ENCODE measurements at places on chromosomes 12 and 14. TPM values are rescaled to one million over a fixed set of nuclear protein-coding genes. Genes with fewer than 3 reads are reported as not detected.

GRCh38 chr12:78473136-78473535, 391.4 kb upstream of the SYT1 start:
- DNase-seq = peak; percentile 38

- DNase-seq = no peak
Measured at GRCh38 chr12:47111392-47111778, 31.6 kb upstream of the AMIGO2 start.

- DNase-seq = peak; percentile 66
Measured at GRCh38 chr12:107992870-107993451, 136.1 kb upstream of the WSCD2 start.

- peak; percentile 14 for DNase-seq
Measured at GRCh38 chr12:98594050-98594835, 757 bp downstream of the SLC25A3 start.

DNA sequence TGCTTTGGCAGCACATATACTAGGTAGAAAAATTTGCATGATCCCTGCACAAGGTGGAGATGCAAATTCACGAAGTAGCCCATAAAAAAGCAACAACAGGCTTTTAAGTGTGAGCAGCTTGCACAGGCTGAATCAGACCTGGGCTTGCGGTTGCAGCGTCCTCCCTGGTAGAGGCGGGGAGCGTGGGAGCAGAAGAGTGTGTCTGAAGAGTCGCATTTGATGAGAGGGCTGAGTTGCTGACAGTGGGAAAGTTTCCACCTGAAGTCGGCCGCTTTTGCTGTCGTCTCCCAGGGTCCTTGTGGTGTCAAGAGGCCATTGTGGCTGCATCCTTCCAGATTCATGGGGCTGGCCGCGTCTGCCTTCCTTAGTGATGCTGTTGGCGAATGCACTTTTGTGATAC, 6.2 kb downstream of the AACS start:
- no peak for DNase-seq

DNA sequence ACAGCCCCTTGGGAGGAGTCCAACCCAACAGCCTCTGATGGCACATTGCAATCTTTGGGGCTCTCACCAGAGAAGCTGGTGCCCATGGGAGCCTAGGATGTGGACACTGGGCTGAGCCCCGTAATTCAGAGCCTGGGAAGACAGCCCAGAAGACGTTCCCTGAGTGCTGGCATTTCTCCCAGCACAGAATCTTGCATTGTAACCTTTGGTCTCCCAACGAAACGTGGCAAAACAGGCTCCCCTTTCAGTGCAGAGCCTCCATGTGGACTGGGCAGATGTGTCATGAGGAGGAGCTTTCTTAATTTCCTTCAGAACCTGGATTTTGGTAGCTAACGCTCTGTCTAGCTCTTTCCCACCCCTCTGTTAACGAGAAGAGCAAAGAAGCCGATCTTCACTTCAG, 26.3 kb downstream of the BATF start:
- peak; percentile 17 for DNase-seq

DNA sequence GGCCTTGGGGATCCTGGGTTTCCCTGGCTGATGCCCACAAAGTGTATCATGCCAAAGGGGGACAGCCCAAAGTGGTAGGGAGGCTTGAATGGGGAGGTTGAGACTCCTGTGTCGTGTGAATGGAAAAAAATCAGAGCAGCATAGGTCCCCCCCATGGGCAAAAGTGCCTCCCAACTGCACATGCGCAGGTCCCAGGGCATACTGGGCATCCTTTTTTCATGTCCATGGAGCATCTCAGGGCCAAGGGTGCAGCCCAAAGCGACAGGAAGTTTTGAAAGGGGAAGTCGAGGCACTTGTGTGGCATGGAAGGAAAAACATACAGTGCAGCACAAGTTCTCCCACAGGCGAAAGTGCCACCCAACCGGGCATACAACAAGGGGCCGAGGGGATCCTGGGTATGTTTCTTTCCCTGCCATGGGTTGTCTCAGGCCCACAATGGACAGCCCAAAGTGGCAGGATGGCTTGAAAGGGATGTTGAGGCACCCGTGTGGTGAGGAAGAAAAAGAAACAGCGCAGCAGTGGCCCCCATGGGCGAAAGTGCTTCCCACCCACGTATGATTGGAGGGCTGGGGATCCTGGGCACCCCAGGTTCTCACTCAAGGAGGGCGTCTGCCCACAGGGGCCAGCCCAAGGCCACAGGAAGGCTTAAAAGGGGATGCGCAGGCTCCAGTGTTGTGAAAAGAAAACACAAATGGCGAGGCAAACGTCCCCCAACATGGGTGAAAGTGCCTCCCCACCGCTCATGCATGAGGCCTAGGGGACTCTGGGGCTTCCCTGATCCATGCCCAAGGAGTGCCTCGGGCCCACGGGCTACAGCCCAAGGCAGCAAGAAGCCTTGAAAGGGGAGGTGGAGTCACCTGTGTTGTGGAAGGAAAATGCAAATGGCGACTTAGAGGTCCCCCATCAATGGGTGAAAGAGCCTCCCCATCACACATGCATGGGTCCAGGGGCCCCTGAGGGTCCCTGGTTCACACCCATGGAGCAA, 573.7 kb downstream of the ALG10 start:
- DNase-seq = no peak

- DNase-seq = no peak
Measured at GRCh38 chr12:615620-616019, 47.6 kb downstream of the NINJ2 start.

DNA sequence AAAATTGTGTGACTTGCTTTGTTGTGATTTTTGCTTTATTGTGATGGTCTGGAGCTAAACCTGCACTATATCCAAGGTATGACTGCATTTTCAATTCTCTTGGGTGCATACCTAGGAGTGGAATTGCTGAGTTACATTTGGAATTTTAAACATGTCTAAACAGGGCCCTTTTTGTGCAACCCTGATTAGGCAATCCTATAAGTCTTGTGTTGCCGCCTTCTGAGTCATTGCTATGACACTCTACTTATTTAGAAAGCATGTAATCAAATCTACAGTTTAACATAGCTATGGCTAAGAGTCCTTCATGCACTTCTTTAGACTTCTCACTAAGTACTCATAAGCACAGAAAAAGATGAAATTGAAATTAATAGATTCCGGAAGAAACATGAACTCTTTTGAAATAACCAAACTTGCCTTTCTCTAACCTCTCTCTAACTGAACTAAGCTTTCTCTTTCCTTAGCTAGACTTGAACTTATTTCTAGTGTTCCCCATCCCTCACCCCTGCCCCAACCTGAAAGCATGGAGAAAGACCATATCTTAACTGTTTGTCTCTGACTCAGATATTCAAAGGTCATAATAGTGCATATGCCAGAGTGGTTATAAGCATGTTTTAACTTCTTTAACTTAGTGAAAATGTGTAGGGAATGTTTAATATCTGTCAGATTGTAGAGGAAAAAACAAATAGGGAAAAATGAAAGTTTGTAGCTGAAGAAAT, 203.0 kb downstream of the SNAPC1 start:
- peak; percentile 87 for DNase-seq

DNA sequence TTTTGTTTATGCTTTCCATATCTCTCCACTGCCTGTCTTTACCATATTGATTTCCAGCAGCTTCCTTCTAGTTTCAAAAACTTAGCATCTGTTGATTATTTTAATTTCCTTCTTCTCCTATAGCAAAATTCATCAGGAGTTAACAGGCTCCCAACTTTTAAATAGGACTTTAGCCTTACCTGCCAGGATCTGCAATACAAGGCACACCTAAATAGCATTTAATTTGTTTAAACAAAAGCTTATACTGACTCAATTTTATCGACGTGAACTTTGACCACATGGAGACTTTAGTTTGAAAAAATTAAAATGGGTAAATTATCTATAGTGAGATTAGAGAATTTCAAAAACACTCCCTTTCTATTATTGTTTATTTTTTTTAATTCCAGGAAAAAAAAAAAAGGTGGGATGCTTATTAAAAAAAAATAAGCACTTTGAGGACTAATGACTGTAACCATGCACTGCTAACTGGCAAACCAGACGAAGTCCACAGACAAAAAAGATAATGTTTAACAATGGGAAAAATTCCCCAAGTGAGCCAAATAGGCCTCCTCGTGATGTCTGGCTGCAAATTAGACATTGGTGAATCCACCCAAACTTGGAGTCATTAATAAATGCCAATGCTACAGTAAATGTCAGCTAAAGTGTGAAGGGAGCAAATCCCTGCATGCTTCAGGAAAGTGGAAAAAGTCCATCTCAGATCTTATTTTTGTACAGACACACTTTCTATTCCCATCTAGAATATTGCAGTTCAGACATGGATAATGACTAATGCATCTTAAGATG, 40.7 kb downstream of the RMST start:
- no peak for DNase-seq

GRCh38 chr12:54423816-54424150, 4.7 kb upstream of the ITGA5 start:
- DNase-seq = no peak

DNA sequence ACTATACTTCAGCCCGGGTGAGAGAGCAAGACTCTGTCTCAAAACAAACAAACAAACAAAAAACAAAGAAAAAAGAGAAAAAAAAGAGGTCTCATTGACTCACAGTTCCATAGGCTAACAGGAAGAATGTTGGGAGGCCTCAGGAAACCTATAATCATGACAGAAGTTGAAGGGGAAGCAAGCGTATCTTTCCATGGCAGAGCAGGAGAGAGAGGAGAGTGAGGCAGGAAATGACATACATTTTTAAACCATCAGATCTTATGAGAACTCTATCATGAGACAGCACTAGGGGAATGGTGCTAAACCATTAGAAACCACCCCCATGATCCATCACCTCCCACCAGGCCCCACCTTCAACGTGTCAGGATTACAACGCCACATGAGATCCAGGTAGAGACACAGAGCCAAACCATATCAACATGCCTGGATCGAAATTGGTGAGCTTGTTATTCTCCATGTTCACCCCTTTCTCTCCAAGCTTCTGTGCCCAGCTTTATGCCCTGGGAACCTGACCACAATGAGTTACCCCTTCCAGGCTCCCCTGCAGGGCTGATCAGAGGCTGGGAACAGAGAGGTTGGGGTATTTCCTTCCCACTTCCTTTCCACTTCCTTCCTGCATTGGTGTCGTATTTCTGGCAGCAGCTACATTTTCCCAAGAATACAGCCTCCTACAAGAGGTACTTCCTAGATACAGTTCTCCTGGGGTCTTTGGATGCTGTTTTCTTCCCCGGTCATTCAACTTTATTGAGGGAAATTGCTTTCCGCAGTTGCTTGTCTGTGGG, 219.3 kb upstream of the FLRT2 start:
- no peak for DNase-seq

- no peak for DNase-seq
Measured at GRCh38 chr12:31218203-31219025, 107.5 kb downstream of the SINHCAF start.

DNA sequence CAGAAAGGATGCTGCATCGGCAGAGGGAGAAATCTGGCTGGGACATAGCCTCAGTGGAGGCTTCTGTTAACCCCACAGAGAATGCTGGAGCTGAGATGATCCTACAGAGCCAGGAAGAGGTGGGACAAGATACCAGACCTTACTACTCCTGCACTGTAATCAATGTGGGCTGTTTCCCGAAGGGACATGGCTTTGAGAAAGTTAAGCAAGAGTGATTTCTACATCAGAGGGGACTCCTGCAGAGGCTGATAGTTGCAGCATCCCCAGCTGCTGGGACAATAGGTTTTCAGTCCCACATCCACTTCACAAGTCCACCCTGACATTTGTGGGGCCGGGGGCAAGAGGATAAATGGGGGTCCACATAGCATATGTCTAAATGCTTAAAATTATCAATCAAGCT, 22.5 kb upstream of the CMKLR1 start:
- DNase-seq = no peak

GRCh38 chr12:122021193-122021821, 377 bp upstream of the BCL7A start:
- DNase-seq = peak; percentile 58

DNA sequence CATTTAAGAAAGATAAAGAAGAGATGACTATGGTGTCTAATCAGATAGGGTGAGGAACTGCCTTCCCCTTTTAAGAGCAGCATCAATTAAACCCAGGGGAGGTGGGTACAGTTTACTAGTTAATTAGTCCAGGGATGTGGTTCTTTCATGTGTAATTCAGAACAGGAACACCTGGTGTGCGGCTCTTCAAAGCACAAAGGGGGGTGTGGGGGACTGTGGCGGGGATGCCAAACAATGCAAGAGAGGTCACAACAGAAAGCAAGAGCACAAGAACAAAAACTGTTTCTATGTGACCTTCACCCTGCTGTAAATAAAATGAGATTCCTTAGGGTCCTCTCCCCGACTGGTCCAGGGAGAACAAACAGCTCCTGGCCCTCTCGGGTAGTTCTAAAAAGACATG, 183.9 kb upstream of the SOX5 start:
- DNase-seq = no peak

- no peak for DNase-seq
Measured at GRCh38 chr14:61542848-61543790, 152.2 kb upstream of the HIF1A start.

DNA sequence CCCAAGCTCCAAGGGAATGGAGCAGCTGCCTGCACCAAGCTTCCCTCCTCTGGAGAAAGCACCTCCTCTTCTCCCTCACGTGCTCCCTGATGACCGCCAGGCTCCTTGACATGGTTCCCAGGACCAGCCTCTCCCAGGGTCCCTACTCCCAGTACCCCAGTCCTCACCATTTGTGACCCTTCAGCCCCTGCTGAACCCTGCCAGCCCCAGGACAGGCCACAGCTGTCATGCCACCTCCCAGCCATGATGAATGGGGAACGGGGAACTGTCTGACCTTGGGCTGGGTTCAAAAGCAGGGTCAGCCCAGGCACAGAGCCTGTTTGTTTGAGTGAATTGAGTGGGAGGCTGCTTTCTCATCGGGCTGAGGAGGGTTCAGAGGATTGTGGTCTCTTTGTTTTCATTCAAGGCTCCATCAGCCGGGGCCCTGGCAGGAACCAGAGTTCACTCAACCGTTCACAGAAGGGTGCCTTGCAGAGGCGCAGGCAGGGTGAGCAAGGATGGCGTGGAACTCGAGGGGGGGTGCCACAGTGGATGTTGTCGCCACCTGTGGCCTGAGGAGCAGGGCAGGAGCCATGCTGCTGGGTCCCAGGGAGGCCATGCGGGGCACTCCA, 344.5 kb upstream of the SFSWAP start:
- no peak for DNase-seq

TTC6 gene
- 13.4 TPM for total RNA-seq

RIPK3 gene
- not detected for total RNA-seq

FOXM1 gene
- 88.6 TPM for total RNA-seq

HVCN1 gene
- 3.3 TPM for total RNA-seq

SDR9C7 gene
- total RNA-seq = not detected

STAT6 gene
- total RNA-seq = 28.4 TPM

BCL11B gene
- total RNA-seq = 0.73 TPM

Measured in PC-3 (cell line).